ENCODE measurements at places on chromosomes 5 and 9.

GRCh38 chr5:43274435-43275114 is 38.6 kb downstream of the HMGCS1 start:
- DNase-seq: no peak

DNA sequence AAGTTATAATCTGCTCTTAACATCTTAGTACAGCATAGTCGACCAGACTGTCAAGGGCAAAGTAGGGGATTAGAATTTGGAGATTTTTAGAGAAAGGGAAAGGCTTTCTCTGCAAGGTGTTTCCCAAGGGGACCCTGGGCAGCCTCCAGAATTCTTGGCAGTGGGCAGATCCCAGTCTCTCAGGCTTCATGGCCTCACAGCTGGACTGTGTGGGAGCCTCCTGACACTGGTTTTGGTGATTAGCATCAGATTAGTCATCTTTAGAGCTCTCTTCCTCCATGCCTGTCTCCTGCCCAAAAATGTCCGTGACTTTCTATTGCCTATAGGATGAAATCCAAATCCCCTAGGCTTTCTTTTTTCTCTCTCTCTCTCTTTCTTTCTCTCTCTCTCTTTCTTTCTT is 370.7 kb downstream of the ZSWIM6 start:
- no peak for DNase-seq

GRCh38 chr5:31758803-31759425 is 120.0 kb downstream of the PDZD2 start:
- no peak for DNase-seq

- no peak for DNase-seq
Measured at GRCh38 chr9:135945969-135946368, 15.2 kb downstream of the UBAC1 start.

- no peak for DNase-seq
Measured at GRCh38 chr5:60340326-60340725, 359.6 kb downstream of the DEPDC1B start.

- no peak for DNase-seq
Measured at GRCh38 chr9:127589955-127590370, 22.1 kb upstream of the STXBP1 start.

DNA sequence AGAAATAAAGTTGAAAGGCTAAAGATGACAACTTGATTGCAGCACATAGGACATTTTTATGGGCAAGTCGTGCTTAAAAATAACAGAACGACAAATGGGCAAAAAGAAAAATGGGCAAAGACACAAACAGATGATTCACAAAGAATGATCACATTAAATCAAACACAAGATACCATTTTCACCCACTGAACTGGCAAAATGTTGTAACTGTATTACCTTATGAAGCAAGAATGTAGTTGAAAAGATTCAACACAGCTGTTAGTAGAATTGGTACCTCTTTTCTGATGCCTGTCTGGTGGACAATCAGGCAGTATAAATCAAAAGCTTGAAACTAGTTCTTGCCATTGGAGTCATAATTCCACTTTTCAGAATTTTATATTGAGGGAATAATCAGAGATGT is 81.0 kb upstream of the PALM2AKAP2 start:
- DNase-seq: no peak

GRCh38 chr9:89803403-89803802 is 198.6 kb downstream of the GADD45G start:
- DNase-seq: no peak

DNA sequence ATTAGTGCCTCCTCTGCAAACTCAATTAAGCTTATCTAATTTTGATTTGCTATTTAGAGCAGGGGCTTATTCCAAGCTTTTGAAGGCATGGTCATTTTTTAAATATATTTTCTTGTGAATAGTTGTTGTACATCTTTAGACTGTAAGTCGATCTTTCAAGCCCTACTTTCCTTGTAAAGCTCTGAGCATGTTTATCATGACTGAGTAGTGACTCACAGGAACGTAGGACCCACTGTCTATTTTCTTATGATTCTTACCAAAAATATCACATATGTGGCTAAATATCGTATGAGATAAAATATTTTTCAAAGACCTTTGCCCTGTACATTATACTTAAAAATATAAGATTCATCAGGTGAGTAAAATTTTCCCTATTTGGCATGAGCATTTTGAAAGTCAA is 440.4 kb upstream of the GRIN3A start:
- DNase-seq: no peak

DNA sequence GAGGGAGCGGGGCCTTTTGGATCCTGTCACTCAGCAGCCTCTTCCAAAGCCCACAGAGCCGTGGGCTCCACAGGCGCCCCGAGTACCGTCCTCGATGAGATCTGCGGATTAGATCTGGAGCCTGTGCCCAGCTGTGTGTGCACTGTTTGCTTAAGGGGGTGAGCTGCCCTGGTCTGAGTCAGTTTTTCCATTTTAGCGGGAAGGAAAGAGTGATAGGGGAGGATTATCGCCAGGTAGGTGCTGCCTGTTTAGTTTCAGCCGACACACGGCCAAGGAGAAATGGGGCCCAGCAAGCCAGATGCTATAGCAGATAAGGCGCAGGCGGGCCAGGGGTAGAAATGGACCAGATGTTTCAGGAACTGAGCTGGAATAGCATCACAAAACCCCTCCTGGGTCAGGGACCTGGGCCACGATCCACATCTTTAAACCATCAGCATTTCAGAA is 18.1 kb downstream of the COL5A1 start:
- no peak for DNase-seq

GRCh38 chr5:2149195-2149539 is 266.4 kb upstream of the IRX4 start:
- DNase-seq: no peak

DNA sequence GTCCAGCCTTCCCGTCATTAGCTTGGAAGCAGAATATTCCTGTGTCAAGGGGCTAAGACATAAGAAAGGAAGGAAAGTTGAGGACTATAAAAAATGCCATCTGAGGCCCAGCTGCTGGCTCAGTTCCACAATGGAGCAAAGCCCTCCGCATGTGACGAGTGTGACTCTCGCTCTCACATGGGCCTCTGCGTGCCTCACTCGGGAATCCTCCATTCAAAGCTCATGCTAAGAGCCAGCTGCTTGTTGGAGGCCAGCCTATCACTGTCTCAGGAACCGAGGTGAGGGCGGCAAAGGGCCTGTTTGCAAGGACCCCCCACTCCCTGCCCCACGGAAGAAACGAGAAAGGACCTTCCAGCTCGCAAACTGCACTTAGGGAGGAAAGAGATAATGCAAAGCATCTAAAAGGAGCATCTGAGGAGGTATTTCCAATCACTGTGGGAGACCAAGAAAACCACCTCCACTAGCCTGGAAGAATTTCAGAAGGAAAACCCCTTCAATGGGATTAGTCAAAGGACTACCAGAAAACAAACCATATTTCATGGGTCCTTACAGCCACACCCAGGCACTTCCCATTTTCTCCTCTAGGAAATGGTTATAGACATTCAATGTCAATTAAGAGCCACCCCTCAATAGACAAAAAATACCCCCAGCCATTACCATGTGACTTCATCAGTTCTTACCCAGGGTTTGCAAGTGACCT is 95.3 kb downstream of the PRRT1B start:
- DNase-seq: no peak

- DNase-seq: no peak
Measured at GRCh38 chr9:125861405-125862058, 114.4 kb downstream of the PBX3 start.

- DNase-seq: no peak
Measured at GRCh38 chr9:38412751-38413150, 11.5 kb downstream of the IGFBPL1 start.

GRCh38 chr9:135065151-135065550 is 22.3 kb upstream of the OLFM1 start:
- DNase-seq: no peak

- no peak for DNase-seq
Measured at GRCh38 chr9:100014846-100015245, 84.0 kb downstream of the ERP44 start.

DNA sequence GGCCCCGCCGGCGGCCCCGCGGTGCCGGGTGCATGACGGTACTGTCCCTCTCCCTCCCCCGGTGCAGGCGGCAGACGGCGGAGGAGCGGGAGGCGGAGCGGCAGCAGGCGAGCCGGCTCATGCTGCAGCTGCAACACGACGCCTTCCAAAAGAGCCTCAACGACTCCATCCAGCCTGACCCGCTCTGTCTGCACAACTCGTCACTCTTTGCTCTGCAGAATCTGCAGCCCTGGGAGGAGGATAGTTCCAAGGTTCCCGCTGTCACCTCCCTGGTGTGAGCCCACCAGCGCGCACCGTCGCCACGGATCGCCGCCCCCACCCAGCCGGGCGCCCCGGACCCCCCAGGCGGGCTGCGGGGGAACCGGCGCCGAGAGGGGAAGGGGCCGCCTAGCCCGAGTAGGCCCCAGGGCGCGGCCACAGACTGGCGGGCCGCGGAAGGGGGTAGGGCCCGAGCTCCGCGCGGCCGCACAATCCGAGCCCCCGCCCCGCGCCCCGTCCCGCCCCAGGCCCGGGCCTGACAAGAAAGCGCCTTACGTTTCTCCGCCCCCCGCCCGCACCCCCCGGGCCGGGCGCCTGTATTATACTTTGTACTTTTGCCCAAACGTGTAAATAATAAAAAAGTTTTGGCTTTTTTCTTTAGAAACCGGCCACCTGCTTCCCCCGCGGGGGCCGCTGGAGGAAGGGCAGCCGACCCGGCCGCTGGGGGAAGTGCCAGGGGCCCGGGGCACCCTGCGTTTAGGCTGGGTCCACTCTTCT is 2.5 kb downstream of the TLX3 start:
- DNase-seq: no peak

- no peak for DNase-seq
Measured at GRCh38 chr5:64637144-64637543, 53.2 kb upstream of the SHISAL2B start.

- DNase-seq: no peak
Measured at GRCh38 chr5:134133995-134134541, 19.6 kb downstream of the TCF7 start.

GRCh38 chr5:14720236-14720923 is 55.9 kb downstream of the OTULIN start:
- DNase-seq: no peak

- DNase-seq: no peak
Measured at GRCh38 chr5:136022965-136023364, 5.8 kb upstream of the TGFBI start.

GRCh38 chr9:99181621-99182020 is 40.1 kb downstream of the ALG2 start:
- peak; percentile 26 for DNase-seq

GRCh38 chr5:12661617-12662370 is 757.5 kb upstream of the CTNND2 start:
- DNase-seq: no peak

DNA sequence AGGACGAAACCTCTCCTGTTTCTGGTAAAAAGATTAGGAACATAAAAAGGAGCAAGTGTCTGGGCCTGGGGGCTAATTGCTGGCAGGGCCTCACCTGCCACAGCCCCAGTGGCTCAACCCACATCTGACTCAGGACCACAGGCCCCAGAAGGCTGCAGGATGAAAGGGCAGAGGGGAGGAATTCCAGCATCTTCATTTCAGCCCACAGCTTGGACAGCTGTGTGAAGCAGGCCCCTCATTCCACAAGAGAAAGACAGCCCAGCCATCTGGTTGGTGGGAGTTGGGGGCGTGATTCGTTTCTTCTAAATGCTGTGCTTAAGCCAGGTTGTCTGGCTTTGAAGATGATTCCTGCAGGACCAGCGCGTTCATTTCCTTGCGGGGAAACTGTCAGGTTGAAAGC is 29.1 kb downstream of the NKX2-5 start:
- no peak for DNase-seq

DNA sequence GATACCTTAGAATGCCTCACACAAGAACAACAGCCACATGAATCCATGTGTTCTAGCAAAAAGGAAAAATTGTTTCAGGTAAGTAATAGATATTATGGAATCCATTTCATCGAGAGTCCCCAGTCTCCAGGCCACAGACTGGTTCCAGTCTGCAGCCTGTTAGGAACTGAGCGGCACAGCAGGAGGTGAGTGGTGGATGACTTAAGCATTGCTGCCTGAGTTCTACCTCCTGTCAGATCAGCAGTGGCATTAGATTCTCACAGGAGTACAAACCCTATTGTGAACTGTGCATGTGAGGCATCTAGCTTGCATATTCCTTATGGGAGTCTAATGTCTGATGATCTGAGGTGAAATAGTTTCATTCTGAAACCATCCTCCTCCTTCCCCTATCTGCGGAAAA is 207.0 kb downstream of the CSNK1G3 start:
- DNase-seq: no peak

GRCh38 chr9:35756275-35757225 is 2.5 kb upstream of the MSMP start:
- peak; percentile 80 for DNase-seq

DNA sequence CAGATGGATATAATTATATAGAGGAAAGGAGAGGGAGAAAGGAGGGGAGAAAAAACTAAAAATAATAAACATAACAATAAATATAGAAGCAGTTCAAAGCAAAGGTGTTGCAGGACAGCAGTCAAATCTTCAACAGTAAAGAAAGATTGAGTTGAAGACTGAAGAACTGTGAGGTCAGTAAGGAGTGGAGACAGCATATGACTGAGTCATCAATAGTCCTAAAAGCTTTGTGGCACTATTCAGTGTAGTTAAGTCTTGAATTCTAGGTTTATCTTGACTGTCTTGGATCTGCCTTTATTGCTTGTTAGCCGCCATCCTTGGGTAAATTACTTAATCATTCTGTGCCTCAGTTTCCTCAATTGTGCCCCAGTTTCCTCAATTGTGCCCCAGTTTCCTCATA is 137.0 kb downstream of the MRPS30 start:
- DNase-seq: no peak

GRCh38 chr5:76483433-76483832 is 80.3 kb downstream of the IQGAP2 start:
- DNase-seq: no peak

GRCh38 chr9:17699615-17700330 is 120.9 kb downstream of the SH3GL2 start:
- DNase-seq: no peak

GRCh38 chr9:76866689-76867088 is 39.2 kb downstream of the PRUNE2 start:
- no peak for DNase-seq

DNA sequence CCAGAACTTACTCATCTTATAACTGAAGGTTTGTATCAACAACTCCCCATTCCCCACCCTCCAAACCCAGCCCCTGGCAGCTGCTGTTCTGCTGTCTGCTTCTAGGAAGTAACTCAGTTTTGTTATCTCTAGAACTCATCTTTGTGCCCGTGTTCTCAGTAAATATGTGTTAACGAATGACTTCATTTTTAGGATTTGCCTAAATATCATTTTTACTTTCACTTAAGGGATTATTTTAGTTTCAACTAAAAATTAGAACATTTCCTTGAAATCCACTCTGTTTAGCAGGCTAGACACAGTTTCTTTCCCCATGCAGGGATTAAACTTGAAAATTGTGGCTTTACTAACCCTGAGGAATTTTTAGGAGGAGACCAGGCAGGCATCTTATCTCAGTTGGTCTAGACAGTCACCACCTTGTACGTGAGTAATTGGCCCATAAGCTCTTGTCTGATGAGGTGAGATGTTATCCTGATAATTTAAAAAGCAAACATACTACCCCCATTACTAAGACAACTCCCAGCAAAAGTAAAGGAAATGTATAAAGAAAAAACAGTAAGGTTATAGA is 68.2 kb upstream of the TNFAIP8 start:
- no peak for DNase-seq

DNA sequence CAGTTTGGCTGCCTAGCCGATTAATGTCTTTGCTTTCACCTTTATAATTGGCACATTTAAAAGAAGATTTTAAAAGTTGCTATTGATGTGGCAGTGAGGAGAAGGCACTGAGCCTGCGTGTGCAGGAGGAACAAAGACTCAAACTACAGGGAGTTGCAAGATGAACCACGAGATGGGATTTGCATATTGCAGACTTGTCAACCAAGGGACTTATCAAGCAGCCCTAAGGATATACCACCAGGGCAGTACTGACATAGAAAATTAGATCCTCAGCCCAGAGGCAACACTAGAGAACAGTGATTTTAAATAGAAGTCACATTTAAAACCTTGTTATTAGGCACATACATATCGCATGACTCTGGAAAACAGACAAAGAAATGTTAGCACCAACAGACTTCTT is 342.6 kb downstream of the GLIS3 start:
- DNase-seq: no peak

All from CMK (cell line).